Naive thymus-derived CD4-positive, alpha-beta T cell (primary cell): ENCODE measurements at places on chromosomes 5 and 9.

DNA sequence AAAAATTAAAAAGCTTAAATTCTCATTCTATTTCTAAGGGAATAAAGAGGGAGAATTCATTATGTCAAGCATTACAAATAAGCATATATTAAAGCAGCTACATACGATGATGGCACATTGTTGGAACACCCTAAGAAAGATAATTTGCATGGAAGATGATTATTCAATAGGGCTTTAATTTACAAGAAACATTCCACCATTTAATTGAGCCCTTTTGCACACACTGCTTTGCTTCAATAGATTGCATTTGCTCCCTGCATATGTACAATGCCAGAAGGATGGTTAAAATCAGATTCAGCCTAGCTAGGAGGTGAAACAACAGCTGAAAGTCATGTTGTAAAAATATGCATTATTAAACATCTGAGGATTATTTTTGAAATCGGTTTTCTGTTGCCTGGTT lies 21.8 kb downstream of the KIAA1958 start:
- no peak for DNase-seq

- no peak for DNase-seq
Measured at GRCh38 chr5:166401391-166401790, 1890.1 kb upstream of the WWC1 start.

GRCh38 chr5:147985608-147986007 lies 78.2 kb upstream of the SPINK5 start:
- no peak for DNase-seq

GRCh38 chr9:136117291-136117915 lies 1.3 kb downstream of the TMEM250 start:
- no peak for DNase-seq

DNA sequence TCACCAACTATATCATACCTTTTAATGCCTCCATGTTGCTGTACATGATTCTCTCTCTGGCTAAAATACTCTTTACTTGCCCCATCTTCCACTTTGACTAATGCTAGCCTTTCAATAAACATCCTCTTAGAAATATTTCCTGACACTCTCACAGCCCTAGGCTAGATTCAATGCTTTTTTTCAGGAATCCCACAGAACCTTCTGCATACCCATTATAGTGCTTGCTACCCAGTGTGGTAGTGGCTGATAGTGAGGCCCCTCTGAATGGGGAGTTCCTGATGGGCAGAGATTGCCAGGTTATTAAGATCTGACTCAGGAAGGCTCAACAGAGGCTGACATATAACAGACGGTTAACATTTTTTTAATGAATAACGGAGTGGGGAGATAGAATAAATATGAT lies 11.6 kb downstream of the SSBP2 start:
- no peak for DNase-seq

GRCh38 chr5:179964015-179964414 lies 56.3 kb upstream of the TBC1D9B start:
- DNase-seq: no peak

GRCh38 chr9:135701067-135701958 lies 672 bp upstream of the KCNT1 start:
- DNase-seq: no peak

- DNase-seq: no peak
Measured at GRCh38 chr5:76617675-76618074, 5.5 kb downstream of the F2RL2 start.

GRCh38 chr5:170307575-170308465 lies 10.2 kb upstream of the LCP2 start:
- no peak for DNase-seq

GRCh38 chr9:80932947-80933780 lies 756.2 kb downstream of the TLE1 start:
- no peak for DNase-seq

- DNase-seq: no peak
Measured at GRCh38 chr9:4678679-4679267, 596 bp upstream of the CDC37L1 start.

DNA sequence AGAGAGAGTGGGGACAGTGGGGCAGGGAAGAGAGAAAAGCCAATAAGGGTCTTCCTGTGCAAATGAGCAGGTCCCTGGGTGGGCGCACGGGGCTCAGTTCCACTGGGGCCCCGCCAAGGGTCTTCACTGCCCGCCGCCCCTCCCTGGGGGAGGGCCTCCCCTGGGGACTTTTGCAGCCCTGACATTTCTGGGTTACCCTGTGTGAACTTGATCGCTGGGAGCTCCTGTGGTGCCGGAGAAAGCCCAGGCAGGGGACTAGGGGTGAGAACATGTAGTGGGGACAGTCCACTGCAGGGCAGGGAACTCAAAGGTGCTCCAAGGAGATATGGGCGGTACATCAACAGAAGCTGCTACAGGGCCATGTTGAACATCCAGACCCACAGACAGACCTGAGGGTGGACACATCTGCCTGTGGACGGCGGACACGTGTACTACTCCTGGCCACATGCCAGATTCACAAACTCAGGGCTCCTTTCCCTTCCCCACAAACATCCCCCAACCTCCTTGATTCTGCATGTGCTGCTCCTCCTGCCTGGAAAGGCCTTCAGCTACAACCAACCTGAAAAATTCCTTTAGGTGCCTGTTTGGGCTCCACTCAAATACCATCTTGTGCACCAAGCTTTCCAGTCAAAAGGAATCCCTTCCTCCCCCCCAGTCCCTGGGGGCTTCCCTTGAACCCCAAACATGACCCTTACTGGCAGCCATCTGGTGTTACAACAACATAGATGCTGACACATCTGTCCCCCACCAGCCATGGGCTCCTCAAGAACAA lies 43.0 kb upstream of the NEK6 start:
- DNase-seq: no peak

DNA sequence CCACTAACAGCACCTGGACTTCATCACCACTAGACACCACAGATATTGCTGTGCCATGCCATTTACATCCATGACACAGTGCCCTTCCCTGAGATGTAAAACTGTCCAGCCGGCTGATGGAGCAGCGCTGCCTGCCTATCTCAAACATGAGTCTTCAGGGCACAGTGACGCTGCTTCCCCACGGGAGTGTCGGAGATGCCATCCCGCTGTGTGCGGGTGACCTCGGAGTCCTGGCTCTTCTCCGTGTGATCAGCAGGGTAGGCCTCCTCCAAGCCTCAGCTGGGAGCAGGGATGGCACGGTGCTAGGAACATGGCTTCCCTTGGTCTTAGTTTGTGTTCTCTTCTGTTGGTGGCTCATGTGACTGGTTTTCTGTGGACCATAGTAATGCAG lies 130.3 kb upstream of the FAM120A start:
- DNase-seq: no peak

DNA sequence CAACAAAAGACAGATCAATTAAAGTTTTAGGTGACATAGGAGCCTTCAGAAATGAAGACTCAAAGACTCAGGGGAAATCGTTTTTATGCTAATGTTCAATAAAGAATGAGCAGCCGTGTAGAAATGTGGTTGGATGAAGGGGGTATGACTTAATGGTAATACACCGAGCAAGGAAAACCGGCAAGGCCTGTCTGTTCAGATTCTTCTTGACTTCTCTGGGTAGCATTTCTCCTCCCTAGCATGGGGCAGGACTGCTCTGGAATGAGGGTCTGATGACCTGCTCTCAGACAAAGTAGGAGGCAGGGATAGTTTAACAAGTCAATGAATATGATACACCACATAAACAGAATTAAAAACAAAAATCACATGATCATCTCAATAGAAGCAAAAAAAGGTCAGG lies 487.4 kb downstream of the ZNF608 start:
- DNase-seq: no peak

- no peak for DNase-seq
Measured at GRCh38 chr9:109403116-109403515, 82.3 kb upstream of the EPB41L4B start.

- DNase-seq: no peak
Measured at GRCh38 chr5:150272531-150272930, 17.0 kb downstream of the CAMK2A start.

- no peak for DNase-seq
Measured at GRCh38 chr5:62593331-62593730, 14.7 kb downstream of the LRRC70 start.

GRCh38 chr9:98495530-98495929 lies 213.2 kb downstream of the GABBR2 start:
- DNase-seq: no peak

- DNase-seq: peak; percentile 93
Measured at GRCh38 chr9:137302118-137302448, at the start of gene NRARP. Gene NRARP (minus strand): TSS chr9:137302271. CDS start chr9:137301928, 343 bp downstream.

DNA sequence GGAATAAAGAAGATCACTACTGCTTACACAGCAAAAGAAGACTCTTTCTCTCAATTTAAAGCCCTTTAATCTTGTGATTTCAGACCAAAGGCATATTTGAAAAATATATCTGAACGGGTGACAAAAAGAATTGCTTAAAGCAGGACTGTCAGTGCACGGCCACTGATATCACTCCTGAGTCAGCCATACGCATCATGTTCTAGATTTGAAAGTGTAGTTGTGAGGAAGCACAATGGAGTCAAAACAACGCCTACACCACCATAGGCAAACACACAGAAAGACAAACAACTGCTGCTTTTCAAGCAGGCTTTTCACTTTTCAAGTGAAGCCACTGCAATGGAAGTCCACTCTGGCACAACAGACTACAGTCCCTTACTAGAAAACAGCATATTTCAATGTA lies 141.7 kb downstream of the AUH start:
- no peak for DNase-seq

DNA sequence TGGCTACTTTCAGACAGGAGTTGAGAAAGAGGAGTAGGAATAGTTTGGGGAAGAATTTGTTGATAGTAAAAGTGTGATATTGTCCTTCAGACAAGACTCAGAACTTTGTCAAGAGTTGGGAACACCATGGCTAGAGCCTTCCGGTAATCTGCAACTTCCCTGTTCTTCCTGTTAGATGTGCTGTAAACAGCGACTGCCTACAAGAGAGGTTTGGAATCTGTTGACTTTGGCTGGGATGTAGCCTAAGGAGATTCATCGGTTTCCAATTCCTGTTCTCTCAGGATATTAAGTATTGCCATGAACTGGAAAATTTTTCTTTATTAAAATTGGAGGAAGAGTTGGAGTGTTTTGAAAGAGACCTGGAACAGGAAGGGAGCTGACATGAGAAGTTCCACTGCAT lies 43.9 kb downstream of the ARHGAP26 start:
- DNase-seq: no peak

- no peak for DNase-seq
Measured at GRCh38 chr5:148796936-148797335, 29.5 kb upstream of the ADRB2 start.

DNA sequence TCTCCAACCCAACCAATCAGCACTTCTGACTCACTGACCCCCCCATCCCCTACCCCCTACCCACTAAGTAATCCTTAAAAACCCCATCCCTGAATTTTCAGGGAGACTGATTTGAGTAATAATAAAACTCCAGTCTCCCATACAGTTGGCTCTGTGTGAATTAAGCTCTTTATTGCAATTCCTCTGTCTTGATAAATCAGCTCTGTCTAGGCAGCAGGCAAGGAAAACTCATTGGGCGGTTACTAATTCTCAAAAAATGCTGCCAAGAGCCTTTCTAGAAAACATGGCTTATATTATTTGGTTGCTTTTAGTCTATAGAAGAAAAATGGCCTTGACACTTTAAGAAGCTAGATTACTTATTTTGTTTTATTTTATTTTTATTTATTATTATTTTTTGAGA lies 131.7 kb downstream of the SUSD1 start:
- no peak for DNase-seq

- no peak for DNase-seq
Measured at GRCh38 chr5:36855141-36855495, 21.5 kb upstream of the NIPBL start.

- no peak for DNase-seq
Measured at GRCh38 chr9:73269430-73270101, 117.9 kb downstream of the ANXA1 start.

DNA sequence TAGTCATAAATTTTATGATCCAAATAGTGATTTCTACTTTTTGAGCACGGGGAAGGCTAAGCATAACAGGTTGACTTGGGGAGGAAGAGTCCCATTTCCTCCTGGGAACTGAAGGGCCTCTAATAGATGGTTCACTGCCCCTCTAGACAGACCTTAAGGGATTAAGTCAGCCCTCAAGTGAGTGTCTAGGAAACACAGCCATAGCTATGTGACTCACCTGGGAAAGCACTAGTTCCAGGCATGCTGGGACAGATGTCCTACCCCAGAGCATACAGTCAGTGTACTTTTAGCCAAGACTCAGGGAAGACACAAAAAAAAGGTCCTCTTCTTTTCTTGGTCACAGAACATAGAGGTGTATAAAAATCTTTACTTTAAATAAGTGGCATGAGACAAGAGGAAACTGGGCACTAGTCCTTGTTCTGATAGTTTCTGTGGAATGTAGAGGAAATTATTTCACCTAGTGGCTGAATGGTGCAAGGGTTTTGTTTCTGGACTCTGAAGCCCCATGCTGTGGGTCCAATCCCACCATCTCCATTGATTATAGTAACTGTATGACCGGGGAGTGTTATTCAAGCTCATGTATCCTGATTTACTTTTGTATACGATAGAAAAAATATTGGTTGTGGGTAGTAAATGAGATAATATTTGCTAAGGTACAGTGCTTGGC lies 86.0 kb downstream of the NREP start:
- no peak for DNase-seq

DNA sequence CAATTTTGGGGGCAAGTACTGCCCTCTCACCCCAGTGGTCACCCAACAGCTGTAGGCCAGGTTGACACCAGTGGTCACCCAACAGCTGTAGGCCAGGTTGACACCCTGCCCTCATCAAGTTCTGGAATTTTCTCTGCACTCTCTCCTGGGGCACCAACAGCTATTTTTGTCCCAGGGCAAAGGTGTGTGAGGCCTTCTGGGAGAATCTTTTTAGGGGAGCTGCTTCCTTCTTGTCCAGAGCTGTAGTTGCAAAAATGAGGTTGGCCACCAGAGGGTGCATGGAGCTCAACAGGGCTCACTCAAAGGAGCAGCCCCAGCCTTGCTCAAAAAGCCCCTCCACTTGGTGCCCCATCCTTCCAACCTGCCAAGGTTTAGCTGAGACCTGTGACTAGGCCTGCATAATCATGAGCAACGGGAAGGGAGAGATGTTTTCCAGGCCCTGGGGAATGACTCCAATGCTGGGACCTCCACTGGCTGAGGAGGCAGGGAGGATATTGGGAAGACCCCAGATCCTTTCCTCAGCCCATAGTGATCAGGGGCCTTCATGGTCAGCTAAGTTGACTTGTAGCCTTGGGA lies 10.6 kb upstream of the P4HA2 start:
- peak; percentile 35 for DNase-seq

GRCh38 chr5:513216-514100 lies 10.8 kb downstream of the SLC9A3 start:
- no peak for DNase-seq

GRCh38 chr5:74272831-74273451 lies 367.6 kb downstream of the ENC1 start:
- DNase-seq: no peak

- DNase-seq: no peak
Measured at GRCh38 chr5:39405083-39405843, 19.5 kb downstream of the DAB2 start.
